ENCODE measurements at places on chromosomes 5 and 9.

- DNase-seq: peak; percentile 97
Measured at GRCh38 chr5:173472164-173472563, 143.9 kb upstream of the STC2 start.

GRCh38 chr9:35294556-35294955, 132.7 kb downstream of the UNC13B start:
- DNase-seq: no peak

- no peak for DNase-seq
Measured at GRCh38 chr5:29134418-29134817, 2059.1 kb upstream of the CDH6 start.

GRCh38 chr9:71037521-71037920, 83.9 kb downstream of the TRPM3 start:
- no peak for DNase-seq

- DNase-seq: no peak
Measured at GRCh38 chr5:79075646-79076426, 6.3 kb downstream of the BHMT2 start.

- peak; percentile 16 for DNase-seq
Measured at GRCh38 chr5:97096191-97096590, 46.2 kb downstream of the LIX1 start.

DNA sequence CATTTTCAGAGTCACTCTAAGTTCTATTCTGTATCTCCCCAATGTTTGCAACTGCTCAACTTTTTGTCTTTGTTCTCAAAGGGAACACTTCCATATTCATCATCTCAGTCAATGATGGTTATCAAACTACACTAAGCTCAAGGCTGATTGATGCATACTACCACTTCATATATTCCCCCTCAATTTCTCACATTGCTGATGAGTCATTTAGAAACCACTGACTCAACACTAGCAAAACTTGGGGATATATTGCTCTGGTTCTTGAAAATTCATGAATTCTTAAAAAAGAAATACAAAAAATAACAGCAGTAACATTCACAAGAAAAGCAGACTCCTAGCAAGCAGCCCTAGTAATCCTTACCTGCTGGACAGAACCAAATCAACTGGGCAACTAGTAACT, 52.2 kb downstream of the ABHD17B start:
- DNase-seq: no peak

DNA sequence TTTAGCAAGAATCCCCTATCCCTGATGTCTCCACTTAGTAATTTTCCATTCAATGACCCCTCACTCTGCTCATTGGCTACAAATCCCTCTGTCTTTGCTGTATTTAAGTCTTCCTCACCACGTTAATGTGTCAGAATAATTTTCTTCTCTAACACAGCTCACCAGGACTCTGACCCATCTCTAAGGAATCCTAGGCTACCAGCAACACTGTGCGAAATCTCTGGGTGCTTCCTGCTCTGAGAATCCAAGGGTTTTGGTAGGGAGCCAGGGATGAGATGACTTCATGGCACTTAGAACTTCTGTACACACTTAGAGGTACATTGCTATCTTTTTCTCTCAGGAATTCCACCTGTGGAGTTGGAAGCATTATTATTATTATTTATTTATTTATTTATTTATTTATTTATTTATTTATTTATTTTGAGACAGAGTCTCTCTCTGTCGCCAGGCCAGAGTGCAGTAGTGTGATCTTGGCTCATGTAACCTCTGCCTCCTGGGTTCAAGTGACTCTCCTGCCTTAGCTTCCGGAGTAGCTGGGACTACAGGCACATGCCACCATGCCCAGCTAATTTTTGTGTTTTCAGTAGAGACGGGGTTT, 53.5 kb downstream of the FOXI1 start:
- DNase-seq: no peak

GRCh38 chr5:93425096-93425495, 155.9 kb downstream of the NR2F1-AS1 start:
- DNase-seq: no peak

- DNase-seq: no peak
Measured at GRCh38 chr5:73292816-73293459, 119.9 kb downstream of the TMEM174 start.

DNA sequence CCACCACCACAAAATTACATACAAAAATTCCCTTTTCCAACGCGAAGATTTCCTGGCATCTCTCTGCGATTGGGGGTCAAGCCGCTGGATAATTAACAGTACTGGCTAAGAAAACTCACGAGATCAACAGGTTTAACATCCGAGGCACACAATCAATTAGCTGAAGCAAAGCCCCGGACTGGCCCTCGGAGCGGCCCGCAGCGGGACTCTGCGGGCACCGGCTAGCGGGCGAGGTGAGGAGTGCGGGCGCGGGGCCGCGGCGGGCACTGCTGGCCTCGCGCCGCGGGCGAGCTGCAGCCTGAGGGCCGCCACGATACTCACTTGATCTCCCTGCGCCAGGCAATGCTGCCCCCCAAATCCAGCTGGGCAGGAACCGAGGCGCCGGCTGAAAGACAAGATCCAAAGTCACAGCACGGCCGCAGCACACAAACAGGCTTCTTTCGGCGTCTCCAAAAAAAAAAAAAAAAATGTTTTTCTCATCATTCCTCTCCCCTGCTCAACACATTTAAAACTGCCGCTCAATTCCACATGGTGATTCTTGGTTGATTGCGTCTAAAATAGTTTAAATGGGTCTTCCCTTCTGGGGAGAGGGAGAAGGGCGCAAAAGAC, 210.2 kb downstream of the MEF2C start:
- DNase-seq: no peak
